ENCODE measurements at places on chromosomes 3 and 15. TPM values are rescaled to one million over a fixed set of nuclear protein-coding genes. Genes with fewer than 3 reads are reported as not detected.

Gene FOXL2NB
- not detected for total RNA-seq

Gene SUSD5
- 1.3 TPM for total RNA-seq

Gene CLEC3B
- total RNA-seq: 15.0 TPM

DNA sequence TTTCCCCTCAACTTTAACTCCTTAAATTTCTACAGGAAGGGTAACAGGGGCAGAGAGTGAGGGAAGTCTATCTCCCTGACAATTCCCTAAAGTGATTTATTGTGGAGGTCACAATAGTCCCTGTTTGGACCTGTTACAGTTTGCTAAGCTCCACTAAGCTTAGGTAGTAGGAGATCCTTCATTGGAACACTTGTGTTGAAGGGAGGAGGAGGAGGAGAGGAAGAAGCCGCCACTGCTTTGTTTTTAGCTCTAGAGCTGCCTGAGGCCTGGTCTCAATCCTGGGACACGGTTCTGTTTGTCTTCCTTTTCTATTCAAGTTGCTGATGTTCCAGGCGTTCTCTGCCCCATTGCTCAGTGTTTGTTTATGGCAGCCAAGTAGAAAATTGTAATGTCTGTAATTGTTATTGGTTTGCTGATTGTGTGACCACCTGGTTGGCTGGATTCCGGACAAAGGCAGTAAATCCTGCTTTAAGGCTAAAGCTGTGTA lies 48.4 kb downstream of the HES1 start:
- DNase-seq: no peak

- DNase-seq: peak; percentile 28
Observed at GRCh38 chr15:39685999-39686613, 96.5 kb downstream of the FSIP1 start.

GRCh38 chr3:62164196-62164595 lies 209.2 kb downstream of the FEZF2 start:
- DNase-seq: no peak

- no peak for DNase-seq
Observed at GRCh38 chr15:58065445-58066041, at the start of gene ALDH1A2. Gene ALDH1A2 (minus strand): TSS chr15:58065711. CDS start chr15:58065650, 61 bp downstream.

DNA sequence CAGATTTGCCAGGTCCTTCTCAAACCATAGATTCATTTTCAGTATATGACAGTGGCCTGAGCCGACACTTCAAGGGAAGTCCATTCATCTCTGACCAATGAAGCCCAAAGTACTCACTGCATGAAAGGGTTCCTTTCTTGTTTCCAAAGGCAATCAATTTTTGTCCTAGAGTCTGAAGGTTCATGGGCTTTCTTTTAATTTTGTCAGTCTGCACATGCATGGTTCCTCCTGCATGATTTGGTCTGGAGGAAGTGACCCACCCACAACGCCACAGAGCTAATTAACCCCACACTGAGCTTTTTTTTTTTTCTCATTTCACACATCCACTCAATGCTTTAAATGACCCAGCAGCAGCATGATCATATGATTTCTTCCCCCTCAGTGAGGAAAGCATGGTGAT lies 216.4 kb downstream of the TIGIT start:
- DNase-seq: no peak

Gene STRA6
- total RNA-seq: not detected

DNA sequence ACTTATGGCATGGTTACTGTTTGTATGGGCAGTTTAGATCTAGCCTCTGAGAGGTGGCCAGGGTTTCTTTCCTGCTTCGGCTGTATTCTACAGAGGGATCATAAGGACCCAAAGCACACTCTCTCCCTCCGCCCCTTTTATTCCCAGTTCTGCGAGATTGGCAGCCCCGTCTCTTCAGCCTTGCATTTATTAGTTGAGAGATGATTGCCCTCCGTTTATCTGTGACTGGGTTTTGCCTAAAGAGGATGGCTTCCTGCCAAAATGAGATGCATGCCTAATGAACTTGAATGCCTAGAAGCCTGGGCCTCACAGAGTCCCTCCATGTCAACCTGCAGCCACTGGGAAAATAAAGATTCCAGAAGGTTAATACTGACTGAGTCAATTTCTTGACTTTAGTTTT lies 97.1 kb upstream of the CHL1 start:
- no peak for DNase-seq

Gene DPPA2
- total RNA-seq: not detected

GRCh38 chr3:69791106-69791505 lies 51.8 kb downstream of the MITF start:
- DNase-seq: peak; percentile 95

GRCh38 chr3:186825872-186826409 lies 16.6 kb upstream of the ADIPOQ start:
- peak; percentile 64 for DNase-seq

DNA sequence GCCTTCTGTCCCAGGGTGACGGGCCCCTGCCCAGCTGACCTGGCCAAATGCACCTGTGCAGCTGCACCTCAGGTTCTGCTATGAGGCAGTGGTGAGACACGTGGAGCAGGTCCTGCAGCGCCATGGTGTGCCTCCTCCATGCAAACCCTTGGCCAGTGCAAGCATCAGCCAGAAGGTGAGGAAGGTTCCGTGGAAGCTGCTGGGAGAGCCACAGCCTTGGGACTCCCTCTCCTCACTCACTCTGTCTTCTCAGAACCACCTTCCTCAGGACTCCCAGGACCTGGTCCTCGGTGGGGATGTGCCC lies 31.6 kb downstream of the PTPN23 start:
- no peak for DNase-seq

DNA sequence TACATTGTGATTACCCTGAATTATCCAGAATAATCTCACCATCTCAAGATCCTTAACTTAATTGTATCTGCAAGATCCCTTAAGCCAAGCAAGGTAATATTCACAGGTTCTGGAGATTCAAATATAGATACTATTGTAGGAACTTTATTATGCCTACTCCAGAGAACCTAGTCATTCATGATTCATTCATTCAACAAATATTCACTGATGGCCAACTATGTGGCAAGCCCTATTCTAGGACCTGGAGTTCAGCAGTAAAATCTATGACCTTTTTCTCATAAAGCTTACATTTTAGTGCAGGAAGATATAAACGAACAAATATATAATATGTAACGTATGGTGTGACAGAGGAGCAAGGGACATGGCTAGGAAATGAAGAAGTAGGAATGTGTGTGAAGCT lies 49.6 kb downstream of the ISL2 start:
- DNase-seq: no peak

Gene ARMC8
- 58.0 TPM for total RNA-seq

Gene MEX3B
- total RNA-seq: 1.6 TPM

DNA sequence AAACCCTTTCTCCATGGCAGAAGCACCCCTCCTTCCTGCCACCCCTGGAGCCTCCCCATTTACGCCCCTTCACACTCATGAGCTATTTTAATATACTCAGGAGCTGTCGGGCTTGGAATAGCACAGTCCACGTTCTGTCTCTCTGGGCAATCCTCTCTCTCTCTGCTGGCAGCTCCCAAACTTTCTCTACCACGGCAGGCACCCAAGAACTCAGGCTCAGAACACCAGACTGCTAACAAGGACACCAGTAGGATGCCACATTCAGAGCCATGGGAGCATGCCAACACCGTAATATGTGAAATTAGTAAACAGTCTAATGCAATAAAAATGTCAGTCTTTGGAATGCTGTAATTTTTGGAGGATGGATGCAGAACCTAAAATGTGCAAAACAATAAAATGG lies 19.3 kb downstream of the TNFAIP8L3 start:
- DNase-seq: no peak

GRCh38 chr15:80798911-80799310 lies 19.7 kb downstream of the CEMIP start:
- no peak for DNase-seq

Gene FAM3D
- 3.8 TPM for total RNA-seq

- DNase-seq: no peak
Observed at GRCh38 chr15:34461730-34462129, 24.1 kb upstream of the GOLGA8A start.

Gene ROPN1
- 3.8 TPM for total RNA-seq

DNA sequence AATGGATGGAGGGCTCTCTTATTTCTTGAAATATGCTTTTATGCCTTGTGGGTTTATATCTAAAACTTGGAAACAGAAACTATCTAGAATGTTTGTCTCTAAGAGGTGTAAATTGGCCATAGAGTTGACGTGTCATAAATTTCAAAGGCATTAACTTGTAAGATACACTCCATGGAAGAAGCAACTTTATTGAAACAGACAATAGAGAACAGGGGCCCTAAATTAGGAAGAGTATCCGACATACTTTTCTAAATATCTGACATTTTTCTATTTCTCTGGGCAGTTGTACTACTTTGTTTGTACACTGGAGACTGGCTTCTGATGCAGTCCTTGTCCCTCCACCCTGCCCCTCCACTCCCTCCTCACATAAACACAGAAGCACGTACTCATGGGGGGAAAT lies 50.0 kb downstream of the MEIS2 start:
- no peak for DNase-seq

Gene ATP13A5
- total RNA-seq: 9.7 TPM

DNA sequence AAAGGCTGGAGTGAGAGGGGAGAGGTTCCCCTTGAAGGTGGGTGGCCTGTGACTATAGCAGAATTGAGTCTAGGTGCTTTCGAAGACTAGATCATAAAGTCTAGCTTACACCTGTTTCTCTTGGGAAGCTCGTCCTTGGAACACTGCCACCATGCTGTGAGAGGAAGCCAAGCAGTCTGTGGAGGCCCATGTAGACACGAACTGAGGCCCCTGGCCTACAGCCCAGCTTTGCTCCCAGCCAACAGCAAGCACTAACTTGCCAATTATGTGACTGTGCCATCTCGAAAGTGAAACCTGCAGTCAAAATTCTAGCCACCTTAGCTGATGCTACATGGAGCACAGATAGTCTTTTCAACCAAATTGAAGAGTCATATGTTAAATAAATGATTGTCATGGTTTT lies 190.5 kb upstream of the NECTIN3 start:
- peak; percentile 24 for DNase-seq

DNA sequence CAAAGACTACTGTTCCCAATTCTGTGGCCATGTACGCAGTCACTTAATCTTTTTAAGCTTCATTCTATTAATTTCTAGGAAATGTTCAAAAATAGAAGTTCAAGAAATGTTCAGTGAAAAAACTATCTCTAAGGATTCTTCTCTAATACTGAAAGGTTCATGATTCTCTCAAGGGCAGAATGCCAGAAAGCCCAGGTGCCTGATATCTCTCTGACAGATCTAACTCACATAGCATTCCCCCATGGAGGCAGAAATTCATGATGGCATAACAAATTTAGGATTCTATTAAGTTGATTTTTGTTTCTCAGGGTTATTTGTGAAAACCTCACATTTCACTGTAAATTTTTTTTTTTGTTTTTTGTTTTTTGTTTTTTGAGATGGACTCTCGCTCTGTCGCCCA lies 17.5 kb downstream of the CHRM5 start:
- no peak for DNase-seq

DNA sequence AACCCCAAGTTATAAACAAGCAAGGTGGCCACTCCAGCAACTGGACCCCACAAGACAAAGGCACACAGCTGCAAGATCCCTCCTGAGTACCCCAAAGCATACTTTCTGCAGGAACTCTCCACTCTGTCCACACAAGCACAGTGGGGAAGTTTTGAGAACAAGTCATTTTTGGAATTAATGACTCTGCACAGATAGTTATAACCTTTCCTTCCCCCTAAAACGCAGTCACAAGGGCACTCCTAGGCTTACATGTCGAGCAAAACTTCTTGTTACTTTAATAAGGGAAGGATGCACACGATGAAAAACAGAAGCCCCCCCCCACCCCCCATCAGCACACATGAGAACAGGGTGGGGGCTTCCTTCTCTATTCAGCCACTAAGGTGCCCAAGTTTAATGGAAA lies 1.2 kb downstream of the STIMATE start:
- DNase-seq: no peak

Gene ATP10A
- 3.9 TPM for total RNA-seq

GRCh38 chr15:69446953-69447352 lies 5.7 kb upstream of the RPLP1 start:
- no peak for DNase-seq

- no peak for DNase-seq
Observed at GRCh38 chr15:70538278-70538677, 225.1 kb downstream of the UACA start.

GRCh38 chr3:161395115-161396012 lies 24.0 kb upstream of the SPTSSB start:
- DNase-seq: no peak

Gene NPRL2
- total RNA-seq: 17.3 TPM

GRCh38 chr3:134325061-134325705 lies 49.1 kb downstream of the AMOTL2 start:
- DNase-seq: no peak

GRCh38 chr3:161069511-161070251 lies 35.5 kb downstream of the B3GALNT1 start:
- DNase-seq: peak; percentile 33

DNA sequence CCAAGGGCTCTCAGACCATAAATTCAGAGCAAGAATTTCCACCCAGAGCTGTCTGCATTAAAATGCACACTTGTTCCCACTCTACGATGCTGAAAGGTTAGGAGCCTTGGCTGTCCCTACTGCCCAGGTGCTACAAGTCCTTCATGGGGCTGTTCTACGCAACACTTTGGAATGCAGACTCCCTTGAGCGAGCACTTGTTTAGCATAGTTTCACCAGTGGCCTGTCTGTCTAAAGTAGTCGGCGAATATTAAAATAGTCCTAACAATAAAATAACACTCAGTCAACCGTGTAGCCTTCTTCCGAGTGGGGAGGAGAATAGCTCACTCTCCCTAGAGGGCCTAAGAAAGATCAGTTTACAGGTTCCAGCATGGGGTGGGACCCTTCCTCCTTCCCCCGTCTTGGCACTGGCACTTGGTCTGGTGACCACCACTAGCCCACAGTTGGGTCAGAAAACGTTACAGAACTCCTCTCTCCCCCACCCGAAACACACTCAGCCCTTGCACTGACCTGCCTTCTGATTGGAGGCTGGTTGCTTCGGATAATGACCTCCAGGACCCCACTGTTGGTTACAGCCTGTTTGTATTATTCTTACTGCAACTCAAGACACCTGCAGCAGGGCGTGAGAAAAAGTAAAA lies at the start of gene CLDN16:
CLDN16 (plus strand) TSS at position 586 of the 636 bp plus-strand sequence. CDS start 167 bp downstream, outside the sequence.
- no peak for DNase-seq

Gene THAP10
- total RNA-seq: 2.0 TPM

Gene CCDC54
- not detected for total RNA-seq

Gene SHC4
- 0.63 TPM for total RNA-seq

- DNase-seq: no peak
Observed at GRCh38 chr15:40830884-40831283, 2.4 kb upstream of the PPP1R14D start.

- DNase-seq: no peak
Observed at GRCh38 chr3:61979638-61980037, 393.7 kb downstream of the FEZF2 start.

Gene B2M
- total RNA-seq: 2,406 TPM

Gene SAXO2
- total RNA-seq: not detected

GRCh38 chr15:84826369-84826823 lies 9.2 kb downstream of the ALPK3 start:
- DNase-seq: peak; percentile 56

DNA sequence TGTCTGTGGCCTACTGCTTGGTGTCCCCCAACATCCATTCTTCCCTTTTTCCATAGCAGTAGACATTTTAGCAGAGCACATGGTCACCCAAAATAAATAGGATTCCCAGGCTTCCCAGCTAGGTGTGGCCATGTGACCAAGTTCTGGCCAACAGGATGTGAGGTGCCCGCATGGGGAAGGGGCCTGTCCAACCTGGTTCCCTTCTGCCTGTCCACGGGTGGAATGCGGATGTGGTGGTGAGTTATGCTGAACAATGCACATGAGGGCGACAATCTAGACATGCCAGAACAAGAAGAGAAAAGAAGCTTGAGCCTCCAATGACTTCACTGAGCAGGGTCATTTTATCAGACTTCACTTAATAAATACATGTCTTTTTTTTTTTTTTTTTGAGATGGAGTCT lies 77.6 kb upstream of the DLG1 start:
- DNase-seq: no peak

Gene CHRM5
- total RNA-seq: not detected
